ENCODE measurements at places on chromosomes 2 and 18.

DNA sequence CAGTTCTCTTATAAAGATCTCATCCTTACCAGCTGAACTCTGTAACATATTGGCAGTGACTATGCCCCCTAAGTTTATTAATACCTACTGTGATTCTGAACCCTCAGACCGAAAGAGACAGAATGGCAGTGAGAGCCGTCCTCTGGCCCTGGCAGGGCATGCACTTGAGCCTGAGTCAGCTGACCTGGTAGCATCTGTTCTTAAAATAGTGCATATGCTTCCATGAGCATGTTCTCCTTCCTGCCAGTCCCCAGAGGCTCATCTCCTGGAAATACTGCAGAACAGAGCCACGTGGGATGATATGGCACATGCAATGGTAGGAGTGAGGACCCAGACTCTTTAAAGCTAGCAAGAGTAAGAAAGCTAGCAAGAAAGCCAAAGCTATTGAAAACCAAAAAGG lies 59.0 kb downstream of the RASGRP3 start:
- DNase-seq = no peak

GRCh38 chr18:23776306-23776705 lies 87.1 kb downstream of the LAMA3 start:
- no peak for DNase-seq

DNA sequence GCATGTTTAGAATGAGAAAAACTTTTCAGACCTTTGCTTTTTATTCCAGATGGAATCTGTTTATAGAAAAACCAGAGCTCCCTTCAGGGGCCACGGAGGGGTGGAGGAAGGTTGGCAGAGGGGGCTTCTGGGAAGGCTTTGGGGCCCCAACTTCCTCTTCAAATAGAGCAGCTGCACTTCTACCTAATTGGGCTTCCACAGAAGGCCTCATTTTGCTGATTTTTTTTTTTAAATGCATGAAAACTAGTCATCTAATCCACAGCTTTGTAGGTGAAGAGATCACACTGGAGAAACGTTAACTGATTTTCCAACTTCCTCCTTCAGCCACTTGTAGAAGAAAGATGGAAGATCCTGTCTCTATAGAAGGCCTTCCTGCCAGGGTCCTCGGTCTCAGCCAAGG lies 181.8 kb downstream of the BCL11A start:
- no peak for DNase-seq

DNA sequence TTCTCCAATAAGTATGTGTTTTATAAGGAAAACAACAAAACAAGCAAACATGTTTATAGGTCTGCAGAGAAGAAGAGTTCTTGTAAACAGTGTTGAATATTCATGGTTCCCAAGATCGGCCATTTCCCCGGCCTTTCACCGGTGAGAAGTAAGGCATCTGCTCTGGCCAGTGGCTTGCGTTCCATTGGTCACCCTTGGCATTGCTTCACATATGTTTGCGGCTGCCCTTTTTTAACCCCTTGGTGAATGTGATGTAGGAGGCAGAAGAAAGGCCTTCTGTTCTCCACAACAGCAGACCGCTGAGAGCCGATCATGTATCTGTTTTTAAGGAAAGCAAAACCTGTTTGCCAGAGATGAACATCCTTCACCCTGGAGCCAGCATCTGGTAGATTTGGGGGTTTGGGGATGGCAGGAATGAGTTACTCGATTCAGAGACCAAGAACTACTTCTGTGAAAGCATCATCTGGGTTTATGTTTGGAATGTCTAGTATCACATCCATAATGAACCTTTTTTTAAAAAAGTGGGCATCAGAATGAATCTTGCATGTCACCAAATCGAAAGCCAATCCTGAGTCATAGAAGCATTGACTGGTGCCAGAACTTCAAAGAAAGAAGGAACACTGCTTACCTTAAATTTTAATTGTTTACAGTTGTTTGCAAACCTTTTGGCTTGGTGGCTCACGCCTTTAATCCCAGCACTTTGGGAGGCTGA lies 112.3 kb downstream of the AGAP1 start:
- no peak for DNase-seq

GRCh38 chr2:95025406-95026319 lies at the start of gene MAL:
MAL (plus strand) TSS chr2:95025708; CDS start chr2:95025793, 85 bp downstream.
- no peak for DNase-seq

GRCh38 chr2:151299920-151300539 lies 10.6 kb upstream of the NMI start:
- no peak for DNase-seq

GRCh38 chr18:59298871-59299270 lies 19.6 kb downstream of the CPLX4 start:
- DNase-seq = no peak
